ENCODE measurements at places on chromosomes 4 and X. TPM values are rescaled to one million over a fixed set of nuclear protein-coding genes. Genes with fewer than 3 reads are reported as not detected.

DNA sequence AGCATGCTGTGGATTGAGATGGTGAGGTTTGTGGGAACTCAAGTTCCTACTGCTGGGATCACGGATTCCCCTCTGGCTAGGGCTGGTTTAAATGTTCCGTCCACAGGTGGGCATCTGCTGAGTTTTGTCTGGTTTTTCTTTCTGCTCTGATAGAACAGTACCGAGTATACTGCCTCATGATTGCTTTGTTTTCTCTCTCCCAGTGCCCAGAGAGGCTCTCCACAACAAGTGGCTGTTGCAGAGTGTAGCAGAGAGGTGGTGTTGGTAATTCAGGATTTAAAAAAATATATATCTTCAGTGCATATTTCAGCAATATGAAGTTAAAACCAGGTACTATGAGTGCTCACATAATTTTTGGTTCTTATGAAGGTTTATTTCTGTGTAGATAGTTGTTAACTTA lies 213.7 kb downstream of the TEX13C start:
- DNase-seq: no peak

- DNase-seq: no peak
These were observed 163.3 kb upstream of the RASGEF1B start for GRCh38 chr4:81634766-81635549.

- DNase-seq: no peak
These were observed 129.2 kb upstream of the WDR1 start for GRCh38 chr4:10245751-10246150.

DNA sequence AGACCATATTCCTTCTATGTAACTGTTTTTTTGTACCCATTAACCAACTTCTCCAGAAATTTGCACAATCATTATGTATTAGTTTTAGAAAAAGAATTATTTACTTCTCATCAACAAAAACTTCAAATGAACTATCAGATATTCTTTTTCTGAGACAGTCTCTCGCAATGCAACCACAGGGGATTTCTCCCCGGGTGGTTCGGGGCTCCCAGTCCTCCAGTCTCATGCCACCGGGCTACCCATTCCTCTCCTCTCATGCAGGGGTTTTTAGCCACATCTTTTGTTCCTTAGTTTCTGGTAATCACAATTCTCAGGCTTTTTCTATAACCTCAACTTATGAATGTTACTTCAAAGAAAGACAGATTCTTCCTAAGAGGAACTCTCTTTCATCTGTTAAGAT lies 46.6 kb upstream of the CLNK start:
- DNase-seq: no peak

DNA sequence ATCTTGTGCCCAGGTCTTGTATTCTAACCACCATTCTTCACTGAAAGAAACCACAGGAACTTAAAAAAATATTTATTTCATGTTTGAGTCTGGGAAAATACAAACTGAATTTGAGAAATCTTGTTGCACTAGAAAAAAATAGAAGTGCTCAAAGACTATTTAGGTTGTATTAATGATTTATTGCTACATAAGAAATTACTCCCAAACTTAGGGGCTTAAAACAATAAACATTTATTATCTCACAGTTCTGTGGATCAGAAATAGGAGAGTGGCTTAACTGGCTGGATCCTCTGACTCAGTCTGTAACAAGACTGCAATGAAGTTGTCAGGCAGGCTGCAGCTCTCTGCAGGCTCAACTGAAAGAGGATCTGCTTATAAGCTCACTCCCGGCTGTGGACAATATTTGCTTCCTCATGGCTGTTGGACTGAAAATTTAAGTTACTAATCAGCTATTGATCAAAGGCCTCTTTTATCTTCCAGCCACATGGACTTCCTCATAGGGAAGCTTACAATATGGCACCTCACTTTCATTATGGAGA lies 295.4 kb upstream of the FAM241A start:
- no peak for DNase-seq

- no peak for DNase-seq
These were observed 127.5 kb downstream of the HS3ST1 start for GRCh38 chr4:11301075-11301660.

DNA sequence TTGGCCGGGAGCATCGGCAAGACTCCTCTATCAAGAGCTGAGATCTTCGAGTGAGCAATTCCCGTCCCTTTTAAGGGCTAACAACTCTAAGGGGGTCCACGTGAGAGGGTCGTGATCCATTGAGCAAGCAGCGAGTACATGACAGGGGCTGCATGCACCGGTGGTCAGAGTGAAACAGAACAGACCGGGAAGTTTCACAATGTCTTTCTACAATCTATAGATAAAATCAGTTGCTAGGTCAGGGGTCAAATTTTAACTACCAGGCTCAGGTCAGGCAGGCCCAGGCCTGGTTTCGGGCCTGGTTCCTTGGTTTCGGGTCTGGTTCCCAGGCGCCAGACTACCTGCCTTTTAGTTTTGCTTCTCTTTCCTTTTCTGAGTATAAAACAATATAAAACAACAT lies 160.1 kb downstream of the PTCHD1 start:
- no peak for DNase-seq

DNA sequence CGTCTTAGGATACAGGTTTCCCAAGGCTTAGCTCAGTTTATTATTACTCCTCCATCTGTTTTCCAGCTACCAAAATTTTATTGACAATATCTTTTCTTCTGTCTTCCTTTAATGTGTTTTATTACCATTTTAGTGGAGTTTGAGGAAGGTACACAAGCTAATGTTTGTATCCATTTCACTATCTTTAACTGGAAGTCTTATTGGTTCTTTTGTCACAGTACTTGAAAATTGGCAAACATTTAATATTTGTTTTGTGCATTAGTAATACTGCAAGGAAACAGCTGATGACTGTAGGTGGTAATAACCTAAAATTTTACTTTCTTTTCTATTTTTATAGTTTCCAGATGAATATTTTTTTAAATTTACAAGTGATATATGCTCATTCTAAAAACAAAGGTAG lies 9.3 kb upstream of the ARL9 start:
- DNase-seq: no peak

GRCh38 chr4:158280856-158281255 lies 70.6 kb downstream of the TMEM144 start:
- DNase-seq: no peak

DNA sequence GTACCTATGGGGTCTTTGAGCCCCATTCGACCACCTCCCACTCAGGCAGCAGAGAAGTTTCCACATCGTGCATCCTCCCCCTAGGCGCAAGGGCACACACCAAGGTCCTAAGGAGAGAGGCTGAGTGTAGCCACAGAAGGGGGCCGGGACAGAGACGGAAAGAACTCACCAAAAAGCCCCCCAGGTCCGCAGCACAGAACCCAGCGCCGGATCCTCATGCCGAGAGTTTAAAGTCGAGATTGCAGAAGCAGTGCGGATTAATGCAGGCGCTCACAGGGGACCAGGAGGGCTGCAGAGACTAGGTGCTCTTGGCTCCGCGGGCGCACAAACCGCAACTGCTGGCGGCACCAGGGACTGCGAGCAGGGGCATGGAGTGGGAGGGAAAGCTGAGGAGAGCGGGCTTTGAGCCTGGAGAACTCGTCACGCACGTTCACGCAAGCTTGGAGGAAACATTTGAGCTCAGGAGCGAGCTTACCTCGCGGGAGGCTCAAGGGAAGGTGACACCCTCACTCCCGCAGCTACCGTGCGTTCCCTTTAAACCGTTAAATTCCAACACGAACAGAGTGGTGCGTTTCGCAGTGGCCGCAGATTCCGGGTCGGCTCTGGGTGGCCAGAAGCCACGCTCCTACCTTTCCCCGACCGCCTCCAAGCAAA lies 8.5 kb downstream of the NKX3-2 start:
- DNase-seq: no peak

DNA sequence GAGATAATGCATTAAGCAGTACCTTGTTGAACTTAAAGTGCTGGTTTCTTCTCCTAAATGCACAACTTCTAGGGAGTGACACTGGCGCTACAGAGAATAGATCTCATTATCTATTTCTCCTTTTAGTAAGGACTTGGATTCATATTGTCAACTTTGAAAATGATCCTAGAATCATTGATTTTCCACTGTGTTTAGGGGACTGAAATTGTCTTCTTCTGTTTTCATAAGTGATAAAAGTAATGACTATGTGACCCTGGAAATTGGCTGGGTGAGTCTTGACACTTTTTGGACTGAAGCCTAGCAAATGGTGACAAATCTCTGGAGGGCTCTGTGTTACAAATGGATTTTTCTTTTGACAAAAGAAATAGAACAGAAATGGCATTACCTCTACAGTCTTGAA lies 167.8 kb downstream of the NDST4 start:
- DNase-seq: no peak

DNA sequence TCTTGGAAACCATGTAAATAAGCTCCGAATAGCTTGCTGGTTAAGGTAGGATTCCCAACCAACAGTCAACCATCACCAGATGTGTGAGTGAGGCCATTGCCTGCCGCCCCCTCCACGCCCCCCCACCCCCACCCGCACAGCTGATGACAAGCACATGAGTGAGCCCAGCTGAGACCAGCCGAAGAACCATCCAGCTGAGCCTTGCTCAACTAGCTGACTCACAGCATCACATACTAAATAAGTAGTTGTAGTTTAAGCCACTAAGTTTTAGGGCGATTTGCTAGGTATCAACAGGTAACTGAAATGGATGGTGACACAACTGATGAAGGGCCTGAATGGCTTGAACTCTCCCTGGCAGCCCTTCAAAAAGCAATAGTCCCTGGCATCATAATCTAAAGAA lies 1.6 kb upstream of the CCDC149 start:
- DNase-seq: no peak

GRCh38 chr4:146112389-146112788 lies 63.1 kb upstream of the LSM6 start:
- DNase-seq: no peak

DNA sequence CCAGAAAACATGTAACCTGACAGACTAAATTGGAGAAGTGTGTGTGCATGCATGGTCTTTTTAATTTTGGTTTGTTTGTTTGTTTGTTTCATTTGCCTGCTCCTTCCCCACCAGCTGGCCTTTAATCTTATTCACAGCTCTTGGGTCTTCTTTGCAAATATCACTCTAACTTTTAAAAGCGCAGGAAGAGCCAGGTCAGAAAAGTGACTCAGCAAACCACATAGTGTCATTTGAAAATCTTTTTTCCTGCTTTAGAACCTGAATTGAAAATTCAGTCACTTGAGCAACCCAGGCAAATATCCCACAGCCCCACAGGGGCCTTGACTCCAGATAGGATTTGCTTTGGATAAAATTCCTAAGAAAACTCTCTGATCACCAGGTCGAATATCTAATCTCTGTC lies 4.6 kb downstream of the TMEM255A start:
- no peak for DNase-seq

LPAR4 gene
- total RNA-seq: not detected

APOO gene
- total RNA-seq: 19.2 TPM

CABS1 gene
- total RNA-seq: not detected

ZAR1 gene
- not detected for total RNA-seq

PAK3 gene
- 0.60 TPM for total RNA-seq

GYPA gene
- total RNA-seq: not detected

CFI gene
- total RNA-seq: not detected

SHROOM4 gene
- not detected for total RNA-seq

GAGE12C gene
- not detected for total RNA-seq

All from naive thymus-derived CD4-positive, alpha-beta T cell (primary cell).